ENCODE measurements at places on chromosomes 5 and 9.

DNA sequence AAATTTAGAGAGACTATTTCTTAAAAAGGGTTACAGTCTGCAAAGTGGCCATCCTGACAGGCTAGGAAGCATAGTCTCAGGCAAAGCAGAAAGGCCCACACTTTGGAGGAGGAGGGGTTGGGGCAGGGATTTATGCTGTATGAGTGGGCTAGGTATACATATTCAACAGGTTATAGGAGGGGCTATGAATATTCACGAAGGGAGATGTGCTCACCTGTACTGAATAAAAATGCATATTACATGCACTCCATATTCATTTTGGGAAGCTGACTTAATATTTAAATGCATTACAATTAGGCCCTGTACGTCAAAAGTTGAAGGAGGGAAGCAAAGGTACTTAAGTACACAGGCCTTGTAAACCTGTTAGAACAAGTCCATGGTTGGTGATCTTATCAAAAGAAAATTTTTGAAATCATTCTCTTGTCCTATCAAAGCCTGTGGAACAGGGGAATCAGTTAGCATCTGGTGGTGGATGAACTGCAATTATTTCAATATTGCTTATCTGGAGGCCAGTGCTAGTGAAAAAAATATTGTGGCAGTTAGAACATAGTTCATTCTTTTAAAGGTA lies 1.6 kb downstream of the CENPP start:
- DNase-seq, result no peak

DNA sequence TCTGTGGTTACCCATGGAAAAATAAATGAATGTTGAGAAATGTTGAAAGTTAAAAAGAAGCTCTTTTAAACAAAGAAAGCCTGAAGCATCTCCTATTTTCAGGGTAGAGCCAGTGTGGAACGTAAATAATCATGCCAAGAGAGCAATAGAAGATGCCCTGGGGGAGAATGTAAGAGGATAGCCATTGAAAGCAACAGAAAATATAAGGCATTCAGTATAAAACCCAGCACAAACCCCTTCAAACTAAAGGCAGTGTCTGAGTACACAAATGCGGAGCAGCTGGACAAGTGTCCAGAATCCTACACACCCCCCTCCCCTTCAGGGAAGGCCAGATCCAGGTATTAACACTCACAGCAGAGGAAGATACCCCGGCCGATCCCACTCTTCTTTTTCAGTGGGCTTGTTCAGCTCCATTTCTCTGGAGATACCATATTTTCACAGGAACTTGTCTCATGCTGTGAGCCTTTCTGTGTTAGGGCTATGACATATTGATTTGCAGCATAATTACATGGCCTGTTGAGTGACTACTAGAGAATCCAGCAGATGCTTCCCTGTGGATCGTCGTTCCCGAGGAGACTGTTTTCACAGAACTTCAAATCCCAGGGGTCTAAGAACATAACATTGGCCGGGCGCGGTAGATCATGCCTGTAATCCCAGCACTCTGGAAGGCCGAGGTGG lies 101.2 kb downstream of the PLK2 start:
- DNase-seq, result no peak

DNA sequence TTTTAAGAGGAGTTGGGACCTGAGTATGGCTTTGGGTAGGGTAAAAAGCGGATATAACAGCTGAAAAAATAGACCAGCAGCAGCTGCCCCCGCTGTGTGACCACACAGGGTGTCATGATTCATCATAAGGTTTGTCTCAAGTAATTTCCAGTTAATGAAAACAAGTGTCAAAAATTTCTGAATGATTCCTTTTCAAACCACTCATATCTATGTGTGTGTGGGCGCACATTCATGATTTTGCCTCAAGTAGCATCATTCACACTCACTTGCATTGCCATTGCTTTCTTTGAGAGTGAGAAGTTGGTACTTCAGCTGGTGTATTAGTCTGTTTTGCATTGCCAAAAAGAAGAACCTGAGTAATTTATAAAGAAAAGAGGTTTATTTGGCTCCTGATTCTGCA lies 12.1 kb upstream of the TNFAIP8 start:
- peak; percentile 55 for DNase-seq

DNA sequence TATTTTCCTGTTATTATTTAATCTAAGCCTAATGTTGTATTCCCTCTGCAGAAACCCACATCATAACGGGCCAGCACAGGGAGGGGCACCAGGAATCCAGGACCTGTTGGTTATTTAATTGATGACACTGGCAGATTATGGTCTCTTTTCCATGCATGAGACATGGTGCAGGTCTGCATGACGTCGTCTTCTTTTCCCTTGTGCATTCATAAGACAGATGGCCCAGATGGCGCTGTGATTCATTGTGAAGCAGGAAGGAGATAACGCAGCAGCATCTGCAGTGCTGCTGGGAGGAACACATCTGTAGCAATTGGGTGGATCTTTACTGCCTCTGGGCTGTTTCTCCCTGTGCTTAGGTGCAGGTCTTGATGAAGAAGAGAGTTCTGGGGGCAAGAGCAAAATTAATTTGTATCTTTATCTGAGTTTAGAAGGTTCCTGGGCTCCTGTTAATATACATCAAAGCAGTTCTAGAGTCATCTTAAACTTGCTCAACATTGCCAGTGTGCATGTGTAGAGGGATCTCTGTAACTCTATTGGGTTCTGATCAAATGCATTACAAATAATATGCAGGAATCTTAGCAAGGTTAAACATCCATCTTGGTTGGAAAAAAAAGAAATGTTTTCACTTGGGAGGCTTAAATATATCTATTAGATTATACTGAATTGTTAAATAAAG lies 176.1 kb downstream of the PCSK1 start:
- no peak for DNase-seq

Measured in CD4-positive, alpha-beta T cell (primary cell).